Kidney (tissue), 22 donors: ENCODE measurements at places on chromosomes 13 and 19. TPM values are rescaled to one million over a fixed set of nuclear protein-coding genes. Genes with fewer than 3 reads are reported as not detected.

Gene MEDAG
- total RNA-seq = 12.1 TPM

Gene ZNF160
- 38.2 TPM for total RNA-seq

Gene FUZ
- 26.9 TPM for total RNA-seq

Gene CASP14
- 0.16 TPM for total RNA-seq

Gene PPP1R12C
- 146 TPM for total RNA-seq

DNA sequence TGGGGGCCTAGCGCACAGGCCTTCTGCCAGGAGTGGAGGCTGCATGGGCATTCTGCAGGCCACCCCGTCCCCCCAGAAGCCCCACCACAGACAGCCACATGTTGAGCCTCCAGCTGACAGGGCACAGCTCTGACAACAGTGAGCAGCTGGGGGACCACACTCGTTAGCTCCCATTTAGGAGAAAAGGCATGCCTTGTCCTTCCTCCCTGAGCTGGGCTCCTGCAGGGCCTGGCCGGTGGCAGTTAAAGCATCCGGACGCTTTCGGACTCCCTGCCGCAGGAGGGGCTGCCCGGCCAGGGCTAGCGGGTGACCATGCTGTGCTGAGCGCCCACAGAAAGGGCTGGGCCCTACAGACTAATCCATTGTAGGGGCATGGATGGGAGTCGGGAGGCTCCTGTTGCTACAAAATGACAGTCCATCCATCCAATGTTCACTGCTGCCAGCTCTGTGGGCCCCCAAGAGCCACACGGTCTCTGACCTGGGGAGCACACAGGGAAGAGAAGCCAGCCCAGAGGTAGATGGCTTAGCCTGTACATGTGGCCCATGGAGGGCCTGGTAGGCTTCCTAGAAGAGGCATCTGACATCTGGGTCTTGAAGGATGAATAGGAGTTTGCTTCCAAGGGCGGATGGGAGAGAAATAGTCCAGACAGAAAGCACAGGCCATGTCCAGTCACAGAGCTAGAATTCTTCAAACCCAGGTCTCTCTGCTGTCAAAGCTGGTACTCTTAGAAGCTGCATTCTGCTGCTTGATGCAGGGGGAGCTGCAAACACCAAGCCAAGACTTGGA, 116.5 kb upstream of the VSTM2B start:
- no peaks in the 10 kb centered on the region for H3K4me1 ChIP-seq
- no peaks in the 10 kb centered on the region for H3K27me3 ChIP-seq
- no peak overlapping the region for H3K27ac ChIP-seq
- no peak overlapping the region for H3K4me3 ChIP-seq
- no peak for DNase-seq
- H3K36me3 ChIP-seq = no peaks in the 10 kb centered on the region

DNA sequence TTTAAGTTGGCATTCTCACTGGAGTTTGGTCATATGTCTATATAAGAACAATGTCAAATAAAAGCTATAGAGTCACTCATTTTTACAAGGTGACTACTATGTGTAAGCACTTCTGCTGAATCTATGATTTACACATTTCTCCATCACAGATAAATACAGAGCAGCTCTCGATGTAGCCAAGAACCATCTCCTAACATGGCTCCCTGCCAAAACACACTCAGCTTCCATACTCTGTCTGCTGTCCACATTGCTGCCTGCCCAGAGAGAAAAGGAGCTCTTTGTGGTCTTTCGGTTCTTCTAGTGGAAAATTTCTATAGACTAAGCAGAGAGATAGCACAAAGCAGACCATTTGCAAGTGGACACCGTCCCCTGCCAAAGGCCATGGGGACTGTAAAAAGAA, 190.9 kb upstream of the KLF12 start:
- H3K4me3 ChIP-seq = no peak overlapping the region
- H3K36me3 ChIP-seq = no peaks in the 10 kb centered on the region
- H3K27ac ChIP-seq = no peak overlapping the region
- no peaks in the 10 kb centered on the region for H3K4me1 ChIP-seq
